ENCODE measurements at places on chromosomes 4 and X. TPM values are rescaled to one million over a fixed set of nuclear protein-coding genes. Genes with fewer than 3 reads are reported as not detected.

The CENPU gene
- 58.0 TPM for total RNA-seq

The RAB41 gene
- total RNA-seq, result not detected

The PAGE5 gene
- 0.14 TPM for total RNA-seq

The XAGE1A gene
- total RNA-seq, result not detected

The GPR143 gene
- total RNA-seq, result 1.7 TPM

The SMIM10 gene
- total RNA-seq, result 1.3 TPM

The LNX1 gene
- 1.6 TPM for total RNA-seq

The ZCCHC12 gene
- total RNA-seq, result 0.28 TPM

The RAB39B gene
- total RNA-seq, result 4.2 TPM

The GABRG1 gene
- 0.05 TPM for total RNA-seq

The MAGEA2B gene
- total RNA-seq, result not detected

The TRIM75 gene
- not detected for total RNA-seq

The TRPC3 gene
- total RNA-seq, result 0.24 TPM

The AMTN gene
- total RNA-seq, result 0.57 TPM

The HELT gene
- total RNA-seq, result not detected

The CCKAR gene
- 0.09 TPM for total RNA-seq

The CCDC110 gene
- 0.24 TPM for total RNA-seq

The UGDH gene
- total RNA-seq, result 12.7 TPM

The ASB12 gene
- total RNA-seq, result 0.09 TPM

The GLRB gene
- 1.9 TPM for total RNA-seq

The PDE5A gene
- 5.2 TPM for total RNA-seq

The PRR32 gene
- total RNA-seq, result not detected

The RASL11B gene
- total RNA-seq, result 0.52 TPM

The DOK7 gene
- 0.33 TPM for total RNA-seq

The FGF13 gene
- 1.1 TPM for total RNA-seq

The SETD7 gene
- 6.0 TPM for total RNA-seq

The PPID gene
- 33.8 TPM for total RNA-seq

The SOWAHB gene
- total RNA-seq, result 0.24 TPM

The SAGE1 gene
- not detected for total RNA-seq

The HERC6 gene
- total RNA-seq, result 18.9 TPM

The NDNF gene
- total RNA-seq, result 3.1 TPM

The EPHA5 gene
- total RNA-seq, result 0.05 TPM

The ASMT gene
- total RNA-seq, result 0.05 TPM

The F9 gene
- total RNA-seq, result not detected
